ENCODE measurements at places on chromosomes 4 and X.
A peak's percentile ranks its signal among the peaks of the same experiment; 100 is the strongest.

DNA sequence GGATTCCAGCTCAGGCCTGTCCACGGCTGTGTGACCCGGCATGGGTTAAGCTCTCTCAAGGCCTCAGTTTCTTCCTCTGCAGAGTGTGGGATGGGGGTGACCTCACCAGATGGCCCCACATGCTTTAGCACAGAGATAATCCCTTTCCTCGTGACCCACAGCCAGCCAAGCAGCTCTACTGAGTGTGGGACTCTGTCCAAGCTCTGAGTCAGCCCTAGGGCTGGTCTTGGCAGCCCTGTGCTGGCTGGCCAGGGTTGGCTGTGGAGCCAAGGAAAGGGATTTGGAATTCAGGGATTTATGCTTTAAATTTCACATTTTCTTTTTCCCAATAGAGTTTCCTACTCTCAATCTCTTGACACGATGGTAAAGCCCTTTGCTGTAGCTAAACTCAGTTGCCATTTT lies 19.7 kb upstream of the SPON2 start:
- peak; percentile 96 for DNase-seq

DNA sequence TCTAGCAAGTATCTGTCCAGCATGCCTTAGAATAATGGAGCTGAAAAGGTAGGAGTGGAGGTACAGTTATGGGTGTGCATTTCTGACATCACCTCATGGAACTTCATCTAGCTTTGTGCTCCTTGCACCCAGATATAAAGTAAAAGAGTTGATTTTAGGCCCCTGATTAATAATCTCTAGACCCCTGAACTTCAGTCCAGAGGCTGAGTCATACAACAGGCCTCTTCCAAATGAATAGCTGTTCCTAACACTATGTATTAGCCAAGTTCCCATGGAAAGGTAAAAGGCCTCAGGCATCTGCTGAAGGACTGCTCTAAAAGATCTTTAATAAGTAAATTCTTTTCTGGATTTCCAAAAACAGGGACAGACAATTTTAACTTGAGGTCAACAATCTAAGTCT lies 16.2 kb downstream of the TBC1D9 start:
- DNase-seq = no peak

GRCh38 chr4:25523405-25523804 lies 132.2 kb upstream of the SLC34A2 start:
- DNase-seq = no peak

GRCh38 chrX:153614818-153615217 lies 15.9 kb upstream of the CCNQ start:
- DNase-seq = no peak

DNA sequence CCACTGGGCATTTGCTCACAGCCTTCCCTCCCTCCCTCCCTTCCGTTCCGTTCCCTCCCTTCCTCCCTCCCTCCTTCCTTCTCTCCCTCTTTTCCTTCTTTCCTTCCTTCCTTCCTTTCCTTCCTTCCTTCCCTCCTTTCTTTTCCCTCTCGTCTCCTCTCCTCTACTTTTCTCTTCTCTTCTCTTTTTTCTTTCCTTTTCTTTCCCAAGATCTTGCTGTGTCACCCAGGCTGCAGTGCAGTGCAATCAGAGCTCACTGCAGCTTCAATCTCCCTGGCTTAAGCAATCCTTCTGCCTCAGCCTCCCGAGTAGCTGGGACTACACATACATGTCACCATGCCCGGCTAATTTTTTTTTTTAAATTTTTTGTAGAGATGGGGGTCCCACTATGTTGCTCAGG lies 26.7 kb upstream of the ING2 start:
- no peak for DNase-seq

- peak; percentile 69 for DNase-seq
Observed at GRCh38 chr4:80484712-80485111, 149.2 kb downstream of the CFAP299 start.

DNA sequence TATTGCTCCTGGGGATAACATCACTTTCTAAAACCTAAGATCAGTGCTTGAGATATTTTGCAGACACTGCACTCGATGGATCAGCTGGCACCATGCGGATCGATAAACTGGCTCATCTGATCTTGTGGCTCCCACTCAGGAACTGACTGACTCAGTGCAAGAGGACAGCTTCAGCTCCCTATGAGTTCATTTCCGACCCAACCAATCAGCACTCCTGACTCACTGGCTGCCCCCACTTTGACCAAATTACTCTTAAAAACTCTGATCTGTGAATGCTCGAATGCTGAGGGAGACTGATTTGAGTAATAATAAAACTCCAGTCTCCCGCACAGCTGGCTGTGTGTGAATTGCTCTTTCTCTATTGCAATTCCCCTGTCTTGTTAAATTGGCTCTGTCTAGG lies 110.1 kb downstream of the ANAPC4 start:
- no peak for DNase-seq

GRCh38 chr4:44544158-44544557 lies 95.5 kb upstream of the KCTD8 start:
- DNase-seq = no peak

DNA sequence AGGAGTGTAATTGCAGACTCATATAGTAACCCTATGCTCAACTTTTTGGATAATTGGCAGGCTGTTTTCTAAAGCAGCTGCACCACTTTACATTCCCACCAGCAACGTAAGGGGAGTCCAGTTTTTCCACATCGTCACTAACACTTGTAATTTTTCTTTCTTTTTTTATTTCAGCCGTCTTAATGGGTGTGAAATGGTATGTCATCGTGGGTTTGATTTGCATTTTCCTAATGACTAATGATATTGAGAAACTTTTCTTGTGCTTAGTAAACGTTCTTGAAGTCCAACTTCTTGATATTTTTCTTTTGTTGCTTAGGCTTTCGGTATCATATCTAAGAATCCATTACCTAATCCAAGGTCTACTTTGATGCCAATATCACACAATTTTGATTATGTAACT lies 95.3 kb upstream of the IL1RAPL1 start:
- no peak for DNase-seq

DNA sequence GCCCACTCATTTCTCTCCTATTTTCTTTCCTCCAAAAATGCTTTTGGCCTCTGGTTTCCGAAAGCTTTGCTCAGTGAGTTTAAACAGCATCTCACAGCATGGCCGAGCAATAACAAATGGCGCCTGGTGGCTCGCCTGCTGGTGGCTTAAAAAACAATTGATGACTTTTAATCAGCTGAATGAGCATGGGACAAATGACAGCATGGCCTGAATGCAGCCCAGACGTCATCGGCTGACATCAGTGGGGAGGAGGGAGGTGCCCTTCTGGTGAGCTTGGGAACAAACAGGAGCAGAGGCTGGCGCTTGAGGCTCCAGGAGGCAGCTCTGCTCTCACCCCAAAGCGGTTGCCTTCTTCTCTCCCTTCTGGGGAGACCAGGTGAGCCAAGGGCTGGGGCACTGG lies 286.4 kb downstream of the BCOR start:
- no peak for DNase-seq

DNA sequence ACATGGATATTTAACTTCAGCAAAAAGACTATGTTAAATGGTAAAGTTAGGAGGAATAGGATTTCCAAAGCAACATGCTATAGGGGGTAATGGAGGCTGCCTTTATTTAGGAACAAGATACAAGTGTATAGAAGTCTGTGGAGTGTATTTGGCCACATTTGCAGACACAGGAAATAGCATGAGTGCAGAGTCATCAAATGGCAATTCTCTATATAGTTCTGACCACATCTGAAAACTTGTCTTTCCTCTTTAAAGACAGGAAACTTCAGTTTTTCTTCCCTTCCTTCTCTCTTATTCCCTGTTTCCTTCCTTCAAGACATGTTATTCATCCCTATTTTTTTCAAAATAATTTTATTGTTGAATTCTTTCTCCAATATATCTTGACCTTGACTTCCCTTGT lies 119.3 kb upstream of the PITX2 start:
- DNase-seq = peak; percentile 75

DNA sequence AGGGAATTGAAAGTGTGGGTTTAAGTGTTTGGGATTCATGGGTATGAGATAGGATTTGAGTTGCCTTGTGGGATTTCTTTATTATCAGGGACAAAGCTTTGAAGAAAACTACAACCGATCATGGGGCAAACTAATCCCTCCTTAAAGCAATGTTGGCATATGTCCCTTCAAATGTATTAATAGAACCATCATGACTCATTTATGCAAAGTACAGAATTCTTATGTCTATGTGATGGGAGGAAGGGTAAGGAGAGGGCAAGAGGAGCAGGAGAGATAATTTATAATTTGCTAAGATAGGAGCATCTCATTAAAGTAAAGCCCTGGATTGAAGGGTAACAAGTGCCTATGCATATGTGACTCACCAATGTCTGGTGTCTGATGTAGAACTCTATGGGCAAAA lies 94.2 kb downstream of the PHEX start:
- DNase-seq = peak; percentile 45

- no peak for DNase-seq
Observed at GRCh38 chr4:168360271-168360670, 41.7 kb upstream of the DDX60 start.

- DNase-seq = no peak
Observed at GRCh38 chr4:54696649-54697048, 38.9 kb downstream of the KIT start.

DNA sequence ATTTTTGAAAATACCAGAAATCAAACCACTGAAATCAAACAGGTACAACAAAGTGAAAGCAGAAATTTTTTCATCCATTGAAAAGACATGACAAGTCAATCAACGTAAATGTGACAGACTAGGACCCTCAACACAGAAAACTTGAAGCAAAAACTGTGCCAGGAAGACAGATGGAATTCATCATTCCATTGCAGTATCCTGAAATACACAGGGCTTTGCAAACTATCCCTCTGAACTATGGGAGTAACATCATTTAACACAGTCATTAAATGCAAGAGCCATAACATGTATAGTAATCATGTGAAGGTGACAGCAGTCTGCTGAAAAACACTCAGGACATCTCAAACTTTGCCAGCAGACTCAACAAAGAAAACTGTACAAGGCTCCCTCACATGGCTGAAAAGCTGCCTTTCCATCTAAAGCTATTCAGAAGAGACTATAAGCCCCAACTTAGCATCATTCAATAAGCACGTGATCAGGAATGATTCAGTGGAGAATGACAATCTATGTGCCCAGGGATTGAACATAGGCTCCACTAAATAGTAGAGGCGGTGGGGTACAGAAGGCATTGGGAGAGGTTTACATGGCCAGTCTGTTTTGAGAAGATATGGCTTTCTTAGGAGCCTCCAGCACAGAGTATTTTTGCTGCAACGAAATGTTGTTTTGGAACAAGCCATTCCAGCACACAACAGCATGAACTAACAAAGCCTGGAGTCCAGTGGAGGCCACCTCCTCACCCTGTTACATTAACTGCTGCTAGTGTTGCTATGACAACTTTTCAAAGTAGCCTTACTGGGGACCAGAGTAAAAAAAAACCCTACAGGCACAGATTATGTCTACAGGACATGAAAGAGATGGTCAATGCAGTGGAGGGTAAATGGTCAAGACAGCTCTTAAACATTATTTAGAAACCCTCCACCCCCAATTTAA lies 274.5 kb upstream of the NOCT start:
- no peak for DNase-seq

GRCh38 chr4:1041147-1041935 lies 29.9 kb downstream of the FGFRL1 start:
- peak; percentile 61 for DNase-seq

DNA sequence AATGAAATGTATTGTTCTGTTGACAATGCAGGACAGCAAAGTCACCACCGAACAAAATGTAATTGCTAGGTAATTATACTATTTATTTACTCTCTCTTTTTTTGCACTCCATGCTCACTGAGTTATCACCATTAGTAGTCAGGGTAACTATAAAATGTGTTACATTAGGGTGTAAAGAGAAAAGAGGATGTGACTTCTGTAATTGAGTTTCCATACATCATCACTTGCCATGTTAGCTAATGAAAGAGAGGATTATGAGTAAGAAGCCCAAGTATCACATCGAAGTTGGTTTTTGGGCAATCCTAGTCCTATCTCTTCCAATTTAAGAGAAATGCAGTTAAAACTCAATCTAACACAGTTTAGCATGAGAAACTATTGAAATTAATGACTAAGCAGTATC lies 7.6 kb downstream of the ZXDA start:
- DNase-seq = no peak

GRCh38 chrX:69616457-69617203 lies 717 bp downstream of the EDA start:
- no peak for DNase-seq

GRCh38 chr4:123554801-123555232 lies 158.2 kb downstream of the SPRY1 start:
- no peak for DNase-seq

- no peak for DNase-seq
Observed at GRCh38 chr4:54844911-54845310, 187.2 kb downstream of the KIT start.

DNA sequence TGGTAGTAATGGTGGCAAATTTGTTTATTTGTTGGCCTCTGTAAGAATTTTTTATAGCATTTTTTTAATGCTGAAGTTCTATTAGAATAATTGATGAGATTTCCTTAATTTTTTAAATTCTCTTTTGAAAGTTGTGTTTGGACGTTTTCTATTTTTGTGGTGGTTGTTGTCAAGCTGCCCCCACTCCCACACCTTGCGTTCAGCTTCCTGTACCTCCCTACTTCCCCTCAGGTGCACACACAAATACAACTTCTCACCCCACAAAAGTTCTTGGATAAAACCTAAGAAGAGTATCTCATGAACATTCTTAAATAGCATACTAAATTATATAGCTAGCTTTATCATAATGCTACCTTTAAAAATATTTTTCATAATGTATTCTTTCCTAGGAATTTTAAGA lies 38.7 kb downstream of the EXOC1 start:
- DNase-seq = no peak

DNA sequence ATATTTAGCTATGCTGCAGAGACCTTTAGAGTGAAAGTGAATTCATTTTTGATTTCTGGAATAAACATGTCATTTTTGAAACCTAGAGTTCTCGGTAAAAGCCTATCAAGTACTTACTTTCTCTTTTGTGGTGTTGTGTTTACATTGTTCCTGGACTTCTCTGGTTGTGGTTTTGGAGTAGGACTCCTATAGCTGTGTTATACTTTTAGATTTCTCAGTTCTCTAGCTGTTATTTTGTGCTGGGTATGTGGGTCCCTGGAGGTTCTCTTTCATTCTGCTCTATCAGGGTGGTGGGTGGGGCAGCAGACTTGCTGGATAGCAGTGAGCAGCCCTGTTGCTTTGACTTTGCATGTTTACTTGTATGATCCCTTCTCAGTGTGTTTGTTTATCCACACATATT lies 25.6 kb upstream of the MSMO1 start:
- no peak for DNase-seq

DNA sequence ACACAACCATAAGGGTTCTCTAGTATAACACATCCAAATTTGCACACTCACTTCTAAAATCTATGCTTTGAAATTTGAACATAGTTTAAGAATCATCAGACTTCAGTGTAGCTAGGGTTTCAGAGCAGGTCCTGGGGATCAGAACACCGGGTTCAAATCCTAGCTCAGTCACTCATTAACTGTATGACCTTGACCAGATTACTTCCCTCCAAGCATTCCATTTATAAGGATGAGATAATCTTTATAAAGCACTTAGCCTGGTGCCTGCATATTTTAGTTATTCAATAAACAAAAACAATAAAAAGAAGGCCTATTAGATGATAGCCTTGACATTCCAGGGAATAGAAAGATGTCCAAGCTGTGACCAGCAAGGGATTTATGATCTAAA lies 4.8 kb upstream of the STBD1 start:
- DNase-seq = peak; percentile 6

GRCh38 chr4:89703829-89704590 lies 133.0 kb downstream of the SNCA start:
- DNase-seq = no peak

Data from fibroblast of skin of back (primary cell).